ENCODE measurements at places on chromosomes 1 and 21. TPM values are rescaled to one million over a fixed set of nuclear protein-coding genes. Genes with fewer than 3 reads are reported as not detected.

Gene TNFRSF25
- 18.8 TPM for total RNA-seq

Gene LEPR
- total RNA-seq = 6.8 TPM

Gene KRTAP10-4
- not detected for total RNA-seq

Gene AKR7A3
- 0.20 TPM for total RNA-seq

Data from astrocyte (in vitro differentiated cells and primary cell).